ENCODE measurements at places on chromosomes 7 and 10. TPM values are rescaled to one million over a fixed set of nuclear protein-coding genes. Genes with fewer than 3 reads are reported as not detected.

DNA sequence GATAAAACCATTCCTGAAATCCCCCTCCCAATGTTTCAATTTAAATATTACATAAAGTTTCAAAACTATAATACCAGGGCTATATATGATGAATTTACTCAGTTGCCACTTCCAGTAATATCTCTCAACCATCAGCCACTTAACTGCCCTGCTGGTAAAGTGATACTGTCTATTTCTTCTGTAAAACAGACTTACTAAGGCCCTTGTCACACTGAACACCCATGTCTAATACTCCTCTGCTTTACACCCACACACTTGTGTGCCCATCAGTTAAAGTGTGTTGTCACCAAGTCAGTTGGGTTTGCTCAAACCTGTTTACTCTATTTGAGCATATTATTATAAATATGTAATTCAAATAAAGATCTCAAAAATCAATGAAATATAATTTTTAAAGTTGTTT lies 29.1 kb upstream of the DMTF1 start:
- H3K27me3 ChIP-seq, result no peaks in the 10 kb centered on the region
- no peak overlapping the region for H3K4me3 ChIP-seq
- H3K27ac ChIP-seq, result no peak overlapping the region
- H3K4me1 ChIP-seq, result no peaks in the 10 kb centered on the region
- DNase-seq, result no peak

DNA sequence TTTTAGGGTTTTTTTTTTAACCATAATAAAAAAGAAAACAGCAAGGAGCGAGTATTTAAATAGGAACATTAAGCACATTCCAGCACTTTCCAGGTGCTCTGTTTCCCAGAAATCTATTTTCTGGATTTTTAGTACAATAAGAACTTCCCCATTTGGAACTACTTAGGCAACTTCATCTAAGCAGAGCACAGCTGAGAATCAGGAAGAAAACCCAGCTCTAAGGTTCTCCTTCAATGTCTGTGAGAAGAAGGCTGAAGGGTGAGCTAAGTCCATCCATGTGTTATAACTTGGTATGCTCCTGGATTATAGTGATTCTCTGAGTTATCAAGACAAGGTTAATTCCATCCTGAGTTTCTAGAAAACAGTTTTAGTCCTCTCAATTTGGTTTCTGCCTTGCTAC lies 181.9 kb downstream of the CYP26A1 start:
- no peak overlapping the region for H3K27ac ChIP-seq
- H3K36me3 ChIP-seq, result no peaks in the 10 kb centered on the region
- H3K27me3 ChIP-seq, result no peaks in the 10 kb centered on the region
- DNase-seq, result no peak
- no peaks in the 10 kb centered on the region for H3K4me1 ChIP-seq

- H3K4me1 ChIP-seq, result peaks cover 62% of the 10 kb centered on the region
- no peak overlapping the region for H3K4me3 ChIP-seq
- H3K27me3 ChIP-seq, result no peaks in the 10 kb centered on the region
- H3K27ac ChIP-seq, result peak overlapping the region; percentile 59
- H3K36me3 ChIP-seq, result no peaks in the 10 kb centered on the region
- DNase-seq, result no peak
These were observed 25.3 kb downstream of the XPNPEP1 start for GRCh38 chr10:109898007-109898406.

GRCh38 chr10:66837335-66837734 lies 88.5 kb upstream of the LRRTM3 start:
- peaks cover 13% of the 10 kb centered on the region for H3K4me1 ChIP-seq
- no peak for DNase-seq
- no peaks in the 10 kb centered on the region for H3K27me3 ChIP-seq
- H3K27ac ChIP-seq, result no peak overlapping the region
- H3K4me3 ChIP-seq, result no peak overlapping the region

DNA sequence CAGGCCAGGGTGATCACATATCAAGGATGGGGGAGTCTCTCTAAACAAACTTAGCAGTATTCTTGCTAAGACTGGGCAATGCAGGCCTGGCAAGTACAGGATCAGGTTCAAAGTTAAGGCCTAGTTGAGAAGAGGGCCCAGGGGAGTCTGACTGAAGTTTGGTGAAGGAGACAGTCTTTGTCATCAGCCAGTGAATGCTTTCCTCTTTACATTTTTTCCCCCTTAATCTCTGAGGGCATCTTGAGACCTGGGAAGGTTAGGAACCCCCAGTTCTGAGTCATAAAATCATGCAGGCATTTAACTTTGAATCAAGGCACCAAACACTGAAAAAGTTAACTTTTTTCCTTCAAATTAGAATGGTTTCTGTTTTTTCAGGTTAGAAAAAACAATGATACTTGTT lies 311.5 kb downstream of the REEP3 start:
- no peak overlapping the region for H3K27ac ChIP-seq
- H3K36me3 ChIP-seq, result no peaks in the 10 kb centered on the region
- H3K4me3 ChIP-seq, result no peak overlapping the region
- H3K4me1 ChIP-seq, result no peaks in the 10 kb centered on the region

GRCh38 chr10:101073631-101074030 lies 11.8 kb downstream of the KAZALD1 start:
- H3K36me3 ChIP-seq, result no peaks in the 10 kb centered on the region
- H3K27ac ChIP-seq, result no peak overlapping the region
- DNase-seq, result no peak
- H3K27me3 ChIP-seq, result peaks cover 65% of the 10 kb centered on the region

- H3K27me3 ChIP-seq, result peaks cover 10% of the 10 kb centered on the region
- H3K4me1 ChIP-seq, result no peaks in the 10 kb centered on the region
- no peaks in the 10 kb centered on the region for H3K36me3 ChIP-seq
These were observed 518.8 kb downstream of the DNAJB6 start for GRCh38 chr7:157855452-157856213.

DNA sequence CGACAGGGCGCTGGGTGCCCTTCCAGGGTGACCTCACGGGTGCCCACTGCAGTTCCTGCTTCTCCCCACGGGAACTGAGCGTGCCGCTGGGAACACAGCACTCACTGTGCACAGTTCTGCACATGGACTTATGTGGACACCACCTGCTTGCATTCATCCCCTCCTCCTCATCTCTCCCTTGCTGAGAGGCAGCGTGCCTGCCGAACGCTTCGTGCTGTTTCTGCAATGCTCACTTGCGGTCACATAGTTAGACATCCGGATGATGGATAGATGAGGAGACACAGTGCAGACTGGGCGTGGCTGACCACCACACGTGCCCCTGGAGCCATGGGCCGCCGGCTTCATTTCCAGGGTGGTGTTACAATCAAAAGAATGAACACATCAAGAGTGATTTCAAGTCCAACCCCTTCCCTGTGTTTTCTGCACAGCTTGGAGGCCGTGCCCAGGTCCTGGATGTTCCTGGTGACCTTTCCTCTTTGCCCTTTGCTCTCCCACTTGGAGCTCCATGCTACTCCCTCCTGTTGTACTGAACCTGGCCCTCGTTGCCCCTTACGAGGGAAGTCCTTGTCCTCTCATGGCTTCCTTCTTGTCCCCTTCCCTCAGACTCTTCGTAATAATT lies 119.4 kb downstream of the VIPR2 start:
- no peaks in the 10 kb centered on the region for H3K36me3 ChIP-seq
- H3K4me3 ChIP-seq, result no peak overlapping the region
- DNase-seq, result no peak
- no peak overlapping the region for H3K27ac ChIP-seq

DNA sequence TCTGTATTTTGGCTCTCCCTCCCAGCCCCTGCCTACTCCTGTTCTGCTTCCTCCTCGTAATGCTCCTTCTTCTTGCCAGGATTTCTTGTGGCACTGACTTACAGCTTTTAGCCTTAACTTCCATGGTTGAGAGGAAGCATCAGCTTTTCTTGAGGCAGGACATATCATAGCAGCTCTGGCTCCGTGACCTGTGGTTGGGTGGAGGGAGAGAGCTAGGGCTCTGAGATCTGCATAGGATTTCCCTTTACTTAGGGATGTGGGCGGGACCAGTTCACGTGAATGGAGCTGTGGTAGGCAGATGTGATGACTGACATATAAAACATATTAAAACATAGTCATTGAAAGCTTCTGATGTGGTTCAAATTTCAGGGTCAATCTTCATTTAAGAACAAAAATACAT lies 10.6 kb upstream of the RAB11FIP2 start:
- DNase-seq, result no peak
- no peak overlapping the region for H3K4me3 ChIP-seq
- H3K4me1 ChIP-seq, result no peaks in the 10 kb centered on the region
- no peak overlapping the region for H3K27ac ChIP-seq
- no peaks in the 10 kb centered on the region for H3K36me3 ChIP-seq

GRCh38 chr7:54591404-54592386 lies 49.5 kb downstream of the VSTM2A start:
- no peak overlapping the region for H3K4me3 ChIP-seq
- H3K27me3 ChIP-seq, result no peaks in the 10 kb centered on the region
- H3K27ac ChIP-seq, result no peak overlapping the region
- H3K4me1 ChIP-seq, result no peaks in the 10 kb centered on the region
- no peaks in the 10 kb centered on the region for H3K36me3 ChIP-seq

- no peaks in the 10 kb centered on the region for H3K27me3 ChIP-seq
- peaks cover 11% of the 10 kb centered on the region for H3K4me1 ChIP-seq
- no peak overlapping the region for H3K4me3 ChIP-seq
- peak overlapping the region; percentile 59 for H3K27ac ChIP-seq
- no peaks in the 10 kb centered on the region for H3K36me3 ChIP-seq
- DNase-seq, result peak; percentile 86
These were observed 122.7 kb downstream of the PRKAG2 start for GRCh38 chr7:151754142-151754590.

GRCh38 chr7:122013065-122013464 lies 131.0 kb downstream of the AASS start:
- H3K36me3 ChIP-seq, result no peaks in the 10 kb centered on the region
- H3K27me3 ChIP-seq, result no peaks in the 10 kb centered on the region
- no peak overlapping the region for H3K27ac ChIP-seq
- no peak for DNase-seq
- no peaks in the 10 kb centered on the region for H3K4me1 ChIP-seq

DNA sequence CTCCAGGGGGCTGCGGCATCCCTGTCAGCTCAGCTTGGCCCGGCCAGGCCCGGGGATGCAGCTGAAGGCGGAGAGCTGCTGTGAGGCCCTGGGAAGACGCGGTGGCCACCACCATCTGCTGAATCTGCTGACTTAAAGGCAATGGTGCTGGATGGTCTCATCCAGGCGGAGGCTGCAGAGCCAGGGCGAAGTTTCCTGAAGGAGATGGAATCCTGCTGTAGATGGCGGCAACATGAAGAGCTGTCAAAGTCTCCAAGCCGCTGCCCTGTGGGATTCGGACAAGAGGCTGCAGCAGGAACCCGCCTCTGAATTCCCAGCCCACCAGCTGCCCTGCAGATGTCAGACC lies 200.1 kb downstream of the PTPRN2 start:
- no peaks in the 10 kb centered on the region for H3K4me1 ChIP-seq
- peak; percentile 34 for DNase-seq
- no peak overlapping the region for H3K27ac ChIP-seq
- H3K27me3 ChIP-seq, result peaks cover 9% of the 10 kb centered on the region
- no peaks in the 10 kb centered on the region for H3K36me3 ChIP-seq

GRCh38 chr10:21626457-21627161 lies 92.6 kb downstream of the MLLT10 start:
- H3K4me3 ChIP-seq, result no peak overlapping the region
- no peak overlapping the region for H3K27ac ChIP-seq
- peaks cover 16% of the 10 kb centered on the region for H3K36me3 ChIP-seq
- H3K27me3 ChIP-seq, result no peaks in the 10 kb centered on the region

- H3K4me1 ChIP-seq, result no peaks in the 10 kb centered on the region
- H3K36me3 ChIP-seq, result no peaks in the 10 kb centered on the region
- no peak for DNase-seq
- H3K4me3 ChIP-seq, result no peak overlapping the region
These were observed 7.8 kb upstream of the GPR141 start for GRCh38 chr7:37675749-37676148.

DNA sequence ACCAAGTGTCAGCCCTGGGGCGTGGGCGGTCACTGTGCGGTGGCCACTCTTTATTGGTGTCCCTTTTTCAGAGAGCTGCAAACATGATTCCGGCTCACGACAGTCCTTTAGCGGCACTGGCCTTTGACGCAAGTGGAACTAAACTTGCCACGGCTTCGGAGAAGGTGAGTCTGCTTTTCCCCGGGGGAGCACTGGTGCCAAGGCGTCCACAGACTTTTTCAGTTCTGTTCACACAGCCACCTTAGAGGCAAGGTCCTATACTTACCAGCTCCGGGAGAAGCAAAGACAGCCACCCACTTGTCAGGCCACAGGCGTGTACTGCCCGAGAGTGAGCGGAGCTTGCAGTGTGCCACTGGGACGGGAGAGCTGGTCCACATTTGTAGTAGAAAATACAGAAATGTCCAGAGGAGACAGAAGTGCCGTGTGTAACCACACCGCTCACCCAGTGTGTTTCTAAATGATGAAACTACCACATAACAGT lies 27.9 kb downstream of the WIPI2 start:
- no peak overlapping the region for H3K27ac ChIP-seq
- no peaks in the 10 kb centered on the region for H3K27me3 ChIP-seq
- H3K4me1 ChIP-seq, result no peaks in the 10 kb centered on the region
- no peak overlapping the region for H3K4me3 ChIP-seq
- peaks cover 95% of the 10 kb centered on the region for H3K36me3 ChIP-seq
- DNase-seq, result no peak

DNA sequence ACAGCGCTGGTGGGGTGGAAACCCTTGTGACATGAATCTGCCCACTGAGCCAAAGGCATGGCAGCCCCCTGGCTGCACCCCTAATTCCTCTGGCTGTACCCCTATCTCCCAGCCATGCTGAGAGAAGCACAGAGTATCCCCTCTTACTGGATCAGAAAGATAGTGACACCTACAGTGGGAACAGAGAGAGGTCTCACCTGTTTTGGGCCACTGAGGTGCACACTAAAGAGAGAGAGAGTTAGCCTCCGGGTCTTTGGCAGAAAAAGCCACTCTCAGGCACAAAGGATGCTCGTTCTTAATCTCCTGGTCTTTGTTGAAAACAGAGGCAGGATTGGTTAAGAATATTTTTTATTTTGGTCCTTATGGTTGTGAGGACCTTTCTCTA lies 11.3 kb downstream of the TSPAN14 start:
- peak overlapping the region; percentile 45 for H3K4me3 ChIP-seq
- H3K27ac ChIP-seq, result peak overlapping the region; percentile 60
- H3K27me3 ChIP-seq, result no peaks in the 10 kb centered on the region
- no peak for DNase-seq
- no peaks in the 10 kb centered on the region for H3K36me3 ChIP-seq

DNA sequence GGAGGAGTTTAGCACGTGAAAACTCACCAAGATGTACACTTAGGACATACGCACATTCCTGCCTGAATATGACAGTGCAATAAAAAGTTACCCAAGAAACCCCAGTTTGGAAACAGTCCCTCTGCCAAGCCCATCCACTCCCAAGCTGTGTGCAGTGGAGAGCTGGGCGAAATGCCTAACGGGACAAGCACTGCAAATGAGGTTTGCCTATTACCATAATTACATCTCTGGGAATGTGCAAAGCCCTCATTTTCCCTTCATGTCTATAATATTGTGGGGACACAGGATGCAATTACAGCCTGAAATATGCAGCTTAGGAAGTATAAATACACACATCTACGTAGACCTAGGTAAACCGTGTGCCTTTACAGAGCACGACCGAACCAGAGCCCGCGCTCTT lies 117.5 kb downstream of the PLXNA4 start:
- no peaks in the 10 kb centered on the region for H3K27me3 ChIP-seq
- no peak overlapping the region for H3K4me3 ChIP-seq
- DNase-seq, result no peak
- no peak overlapping the region for H3K27ac ChIP-seq
- no peaks in the 10 kb centered on the region for H3K4me1 ChIP-seq

Gene OR6B1
- total RNA-seq, result not detected

Gene FRA10AC1
- 6.7 TPM for total RNA-seq

Gene PAX4
- not detected for total RNA-seq

Gene ACBD7
- not detected for total RNA-seq

Gene TLX1
- not detected for total RNA-seq

Gene CYTH3
- total RNA-seq, result 14.5 TPM
